ENCODE measurements at places on chromosomes 2 and 18.

GRCh38 chr18:37248281-37248680, 317.3 kb downstream of the CELF4 start:
- no peak for DNase-seq

- no peak for DNase-seq
Measured at GRCh38 chr2:108911401-108911800, 77.6 kb downstream of the EDAR start.

- no peak for DNase-seq
Measured at GRCh38 chr2:239025951-239026461, 178.1 kb downstream of the TWIST2 start.

- no peak for DNase-seq
Measured at GRCh38 chr2:39481611-39482010, 44.5 kb upstream of the MAP4K3 start.

- DNase-seq = no peak
Measured at GRCh38 chr2:84217456-84217855, 241.6 kb downstream of the SUCLG1 start.

DNA sequence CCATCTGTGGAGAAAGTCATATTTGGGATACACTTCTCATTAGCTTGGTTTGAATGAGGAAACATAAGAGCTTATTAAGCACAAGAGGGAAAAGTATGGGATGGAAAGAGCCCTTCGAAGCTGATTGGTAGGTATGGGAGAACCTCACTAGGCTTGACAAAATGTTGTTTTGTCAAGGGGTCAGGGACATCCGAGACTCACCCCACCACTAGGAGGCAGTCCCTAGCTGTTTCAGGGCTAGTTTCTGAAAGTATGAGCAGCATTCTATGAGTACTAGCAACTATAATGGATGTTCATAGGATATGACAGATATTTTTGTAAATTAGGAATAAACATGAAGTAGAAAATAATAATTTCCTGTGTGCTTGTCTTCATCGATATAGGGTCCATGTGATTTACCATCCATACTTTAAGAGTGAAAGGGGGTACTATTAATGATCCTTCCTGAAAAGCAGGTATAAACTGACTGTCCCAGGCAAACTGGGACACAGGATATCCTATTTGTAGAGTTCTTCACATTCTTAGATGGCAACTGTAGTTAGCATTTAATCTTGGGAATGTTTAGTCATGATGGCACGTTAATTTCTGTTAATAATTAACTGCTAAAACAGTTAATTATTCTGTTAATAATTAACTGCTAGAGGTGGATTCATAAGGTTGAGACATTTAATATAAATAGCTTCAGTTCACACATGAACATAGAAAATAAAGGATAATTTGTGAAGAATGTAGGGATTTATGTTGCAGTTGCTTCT, 28.4 kb downstream of the OTX1 start:
- DNase-seq = peak; percentile 61

DNA sequence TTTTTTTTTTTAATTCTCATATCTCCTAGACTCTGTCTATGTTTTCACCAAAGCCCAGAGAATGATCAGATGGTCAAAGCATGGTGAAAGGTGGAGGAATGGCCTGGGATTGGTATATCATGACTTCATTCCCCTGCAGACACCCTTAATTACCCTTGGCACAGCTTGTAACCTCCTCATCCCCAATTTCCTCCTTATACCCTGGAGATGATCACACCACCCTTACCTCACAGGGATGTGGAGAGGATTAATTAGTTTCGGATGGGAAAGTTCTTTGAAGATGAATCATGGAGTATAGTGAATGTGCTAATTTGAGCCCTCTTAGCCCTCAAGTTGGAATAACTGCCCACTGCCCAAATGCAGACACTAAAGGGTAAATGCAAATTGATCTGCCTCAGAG, 138.0 kb upstream of the LYPD6 start:
- no peak for DNase-seq

DNA sequence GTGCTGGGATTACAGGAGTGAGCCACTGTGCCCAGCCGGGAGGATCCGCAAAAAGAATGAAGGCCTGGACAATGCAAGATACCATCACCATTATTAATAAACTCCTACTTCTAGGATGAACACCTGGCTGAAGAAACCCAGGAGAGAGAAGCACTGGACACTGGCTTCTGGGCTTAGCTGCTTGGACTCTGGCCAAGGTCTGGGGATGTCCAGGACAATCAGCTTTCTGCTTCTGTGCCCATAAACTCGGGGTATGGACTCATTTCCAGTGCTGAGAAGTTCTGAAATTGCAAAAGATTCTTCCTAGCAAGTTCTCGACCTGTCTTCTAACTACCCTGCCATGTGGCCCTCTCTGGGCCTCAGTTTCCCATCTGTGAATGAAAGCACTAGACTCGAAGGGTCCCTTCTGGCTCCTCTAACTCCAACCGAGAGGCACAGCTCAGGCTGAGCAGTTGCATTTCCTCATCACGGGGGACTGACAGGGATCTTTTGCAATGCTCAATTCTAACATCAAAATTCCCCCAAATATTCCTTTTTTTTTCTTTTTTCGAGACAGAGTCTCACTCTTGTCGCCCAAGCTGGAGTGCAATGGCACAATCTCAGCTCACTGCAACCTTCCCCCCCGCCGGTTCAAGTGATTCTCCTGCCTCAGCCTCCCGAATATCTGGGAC, 2.4 kb upstream of the SH2D6 start:
- no peak for DNase-seq

GRCh38 chr2:235347691-235348090, 146.2 kb upstream of the AGAP1 start:
- DNase-seq = no peak

DNA sequence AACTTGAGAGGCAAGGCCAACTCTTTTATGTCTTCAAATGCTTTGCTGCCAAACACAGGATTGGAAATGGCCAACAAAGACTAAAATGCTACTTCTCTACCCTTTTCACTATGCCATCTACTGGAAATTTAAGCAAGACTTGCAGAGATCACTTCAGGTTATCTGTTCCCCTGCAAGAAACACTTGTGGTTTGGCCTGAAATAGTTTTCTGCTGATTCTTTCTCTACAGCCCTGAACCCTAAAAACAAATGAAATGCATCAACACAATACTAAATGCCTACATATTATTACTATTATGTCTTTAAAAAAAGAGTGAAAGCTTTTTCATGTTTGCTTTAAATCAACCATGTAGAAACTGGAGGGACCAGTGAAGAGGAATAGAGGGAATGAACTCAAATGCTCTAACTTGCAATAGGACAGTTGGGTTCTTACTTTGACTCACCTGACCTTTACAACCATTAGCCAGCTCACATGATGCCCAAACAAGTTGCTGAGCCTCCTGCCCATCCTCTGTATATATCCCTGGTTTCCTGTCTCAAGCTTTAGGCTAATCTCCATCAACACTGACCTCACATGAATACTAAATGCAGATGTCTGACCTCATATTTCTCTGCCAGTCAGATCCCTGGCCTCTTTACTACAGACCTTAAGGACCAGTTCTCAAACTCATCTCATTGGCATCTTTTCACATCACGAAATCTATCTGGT, 17.5 kb upstream of the ADAM17 start:
- no peak for DNase-seq

DNA sequence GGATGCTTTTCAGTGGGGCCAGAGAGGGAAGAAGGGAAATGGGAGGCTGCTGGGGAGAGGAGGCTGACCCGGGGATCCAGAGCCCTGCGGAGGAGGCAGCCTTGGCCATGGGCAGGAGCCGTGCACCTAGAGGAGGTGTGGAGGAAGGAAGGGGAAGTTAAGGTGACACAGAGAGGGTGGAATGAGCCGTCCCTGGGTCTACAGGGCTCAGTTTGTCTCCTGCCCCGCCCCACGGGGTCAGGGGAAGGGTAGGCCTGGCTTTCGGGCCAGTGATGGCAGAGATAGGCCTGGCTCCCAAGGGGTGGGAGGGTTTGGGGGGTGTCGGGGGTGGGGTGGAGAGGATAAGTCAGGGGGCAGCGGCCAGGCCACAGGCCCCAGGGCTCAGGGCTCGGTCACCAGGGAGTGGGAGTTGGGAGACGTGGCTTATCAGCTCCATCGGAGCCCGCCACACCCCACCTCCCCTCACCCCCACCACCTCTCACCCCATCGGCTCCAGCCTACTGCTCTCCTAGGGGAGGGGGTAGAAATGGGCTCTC, 39.5 kb upstream of the NOTO start:
- DNase-seq = no peak

DNA sequence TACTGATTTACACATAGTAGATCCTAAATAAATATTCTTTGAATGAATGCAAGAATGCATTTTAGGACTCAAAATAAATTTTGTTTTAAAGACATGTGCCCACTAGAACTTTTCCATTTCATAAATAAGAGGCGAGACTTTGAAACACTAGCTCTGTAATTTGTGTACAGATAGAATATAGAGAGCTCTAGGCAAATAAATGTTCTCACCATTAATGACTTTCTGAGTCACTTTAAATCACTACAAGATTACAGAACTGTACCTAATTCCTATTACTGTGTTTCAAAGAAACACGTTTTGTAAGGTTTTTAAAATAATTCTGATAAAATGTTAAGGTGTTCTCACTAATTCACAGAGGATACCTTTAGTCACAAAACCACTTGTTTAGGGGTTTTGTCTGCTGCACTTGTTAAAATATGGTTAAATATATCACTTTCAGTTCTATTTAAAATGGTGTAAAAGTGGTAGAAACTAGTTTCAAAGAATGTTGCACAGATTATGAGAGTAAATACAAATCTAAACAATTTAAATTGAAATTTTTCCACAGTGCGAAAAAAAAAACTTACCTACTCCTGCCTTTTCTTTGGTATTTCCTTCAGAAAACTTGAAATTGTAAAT, 158.7 kb upstream of the ZC3H15 start:
- no peak for DNase-seq

- DNase-seq = no peak
Measured at GRCh38 chr2:205245652-205246051, 436.6 kb upstream of the NRP2 start.

DNA sequence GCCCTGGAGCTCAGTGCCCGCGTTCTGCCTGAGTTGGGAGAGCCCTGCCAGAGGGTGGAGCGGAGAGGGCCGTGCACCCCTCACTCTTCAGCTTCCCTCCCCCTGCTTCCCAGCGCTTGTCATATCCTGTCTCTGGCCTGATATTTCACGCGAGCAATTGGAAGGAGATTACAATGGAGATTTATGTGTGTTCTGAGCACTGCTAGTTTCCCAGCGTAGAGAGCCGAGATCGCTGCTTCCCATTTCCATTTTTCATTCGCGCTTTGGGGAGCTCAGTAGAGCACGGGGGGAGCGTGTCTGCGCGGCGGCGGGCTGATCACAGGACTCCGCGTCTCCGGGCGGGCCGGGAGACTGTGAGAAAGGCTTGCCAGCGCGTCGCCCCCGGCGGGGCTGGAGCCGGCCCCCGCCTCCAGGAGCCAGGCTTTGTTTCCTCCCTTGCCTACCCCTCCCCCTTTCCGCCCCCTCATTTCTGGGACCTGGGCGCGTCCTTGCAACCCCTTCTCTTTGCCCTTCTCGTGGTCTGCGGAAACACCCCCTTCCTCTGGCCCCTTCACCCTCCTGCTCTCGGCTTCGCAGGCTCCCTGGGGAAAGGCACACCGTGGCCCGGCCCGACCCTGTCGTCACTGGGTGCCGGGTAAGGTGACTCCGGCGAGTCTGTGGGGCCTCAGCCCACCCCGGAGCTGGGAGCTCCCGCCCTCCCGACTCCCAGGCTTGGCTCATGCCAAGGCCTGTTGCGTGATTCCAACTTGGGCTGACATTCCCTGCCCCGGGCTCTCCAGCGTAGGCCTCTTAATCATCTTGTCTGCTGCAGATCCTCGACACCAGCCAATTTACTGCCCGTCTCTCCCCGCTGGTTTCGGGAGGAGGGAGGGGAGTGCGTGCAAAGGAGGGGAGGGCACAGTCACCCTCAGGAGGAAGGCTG, 5.8 kb downstream of the DLX2 start:
- DNase-seq = no peak

GRCh38 chr2:125713533-125713932, 942.4 kb upstream of the GYPC start:
- no peak for DNase-seq

GRCh38 chr2:75676464-75676863, 29.9 kb downstream of the MRPL19 start:
- DNase-seq = no peak

GRCh38 chr2:26317377-26318105, 28.4 kb upstream of the SELENOI start:
- DNase-seq = no peak

- DNase-seq = no peak
Measured at GRCh38 chr2:99857867-99858444, 284.4 kb downstream of the AFF3 start.

- DNase-seq = no peak
Measured at GRCh38 chr18:56851774-56852173, 200.6 kb downstream of the WDR7 start.

- DNase-seq = no peak
Measured at GRCh38 chr2:237895544-237896506, 36.4 kb downstream of the RAMP1 start.

DNA sequence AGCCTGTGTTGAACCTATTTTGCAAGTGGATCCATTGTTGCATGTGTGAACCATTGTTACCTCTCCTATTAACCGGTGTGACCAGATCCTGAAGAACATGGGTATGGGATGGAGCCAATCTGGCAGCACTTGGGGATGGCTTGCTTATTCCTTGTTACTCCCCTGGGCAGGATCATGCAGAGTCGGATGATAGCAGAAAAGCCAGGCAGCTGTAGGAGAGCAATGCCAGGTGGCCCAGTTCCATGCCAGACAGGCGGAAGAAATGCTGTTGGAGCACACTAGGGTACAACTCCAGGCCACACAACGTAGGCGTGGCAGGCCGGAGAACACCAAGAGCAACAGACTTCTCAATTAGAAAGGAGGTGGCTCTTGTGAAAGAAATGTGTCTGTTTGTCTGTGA, 16.3 kb upstream of the MYO1B start:
- no peak for DNase-seq

GRCh38 chr2:130912471-130912870, 75.8 kb downstream of the ARHGEF4 start:
- DNase-seq = no peak

- DNase-seq = no peak
Measured at GRCh38 chr2:155080373-155080772, 381.9 kb downstream of the KCNJ3 start.

GRCh38 chr2:8197101-8197500, 484.8 kb upstream of the ID2 start:
- no peak for DNase-seq

DNA sequence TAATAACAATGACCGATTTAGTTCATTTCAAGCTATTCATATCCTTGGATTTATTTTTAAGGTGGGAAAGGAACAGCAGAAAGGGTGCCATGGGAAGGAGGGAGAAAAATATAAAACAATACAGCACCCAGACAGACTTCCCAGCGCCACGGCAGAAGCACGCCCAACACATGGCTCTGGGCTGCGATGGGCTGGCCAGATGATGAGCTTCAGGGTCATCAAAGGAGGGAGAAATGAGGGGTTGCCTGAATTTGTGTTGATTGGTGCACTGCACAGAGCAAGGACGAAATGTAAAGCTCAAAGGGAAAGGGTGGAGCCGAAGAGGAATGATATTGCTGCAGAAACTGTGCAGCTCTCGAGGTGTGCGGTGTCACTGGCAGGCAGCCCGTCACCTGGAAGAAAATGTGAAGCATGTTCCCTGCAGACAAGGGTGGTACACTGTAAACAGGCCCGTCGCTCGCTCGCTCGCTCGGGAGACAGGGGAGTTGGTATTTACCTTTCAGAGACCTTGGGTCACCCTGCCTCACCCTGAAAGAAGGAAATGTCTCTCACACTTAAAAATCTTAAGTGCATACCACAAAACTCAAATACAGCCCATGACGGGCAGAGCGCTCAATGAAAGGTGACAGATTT, 195.5 kb upstream of the CTAGE1 start:
- DNase-seq = no peak
